ENCODE measurements at places on chromosomes 4 and X. TPM values are rescaled to one million over a fixed set of nuclear protein-coding genes. Genes with fewer than 3 reads are reported as not detected.
A peak's percentile ranks its signal among the peaks of the same experiment; 100 is the strongest.

GRCh38 chr4:101756181-101756580 lies 34.3 kb upstream of the BANK1 start:
- H3K4me3 ChIP-seq = no peak overlapping the region
- H3K4me1 ChIP-seq = no peaks in the 10 kb centered on the region
- no peaks in the 10 kb centered on the region for H3K36me3 ChIP-seq
- H3K27ac ChIP-seq = no peak overlapping the region

DNA sequence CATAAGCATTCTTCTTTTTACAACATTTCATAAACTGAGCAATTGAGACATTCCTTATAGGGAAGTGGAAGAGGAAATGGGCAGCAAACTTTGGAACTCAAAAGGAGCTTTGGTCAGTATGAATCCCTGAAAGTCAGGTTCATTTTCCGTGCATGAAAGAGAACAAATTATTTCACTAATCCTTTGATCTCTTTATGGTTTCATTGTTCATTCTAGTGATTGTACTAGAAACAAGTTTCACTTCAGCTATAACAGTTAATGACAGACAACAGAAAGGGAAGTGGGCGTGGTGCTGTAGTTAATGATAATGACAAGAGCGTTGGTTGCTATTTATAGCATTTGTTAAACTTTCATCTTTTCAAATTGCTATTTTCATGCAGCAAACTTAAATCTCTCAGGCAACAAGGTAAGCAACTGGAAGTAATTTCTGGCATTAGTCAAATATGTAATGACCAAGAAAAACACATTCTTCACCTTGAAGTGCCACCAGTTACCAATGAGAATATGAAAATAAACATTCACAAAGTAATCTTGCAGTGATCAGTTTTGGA lies 98.4 kb downstream of the AREG start:
- peaks cover 13% of the 10 kb centered on the region for H3K27me3 ChIP-seq
- H3K4me1 ChIP-seq = peaks cover 8% of the 10 kb centered on the region
- peak overlapping the region; percentile 79 for H3K27ac ChIP-seq
- H3K36me3 ChIP-seq = no peaks in the 10 kb centered on the region
- no peak for DNase-seq

GRCh38 chrX:51420610-51421009 lies 75.8 kb downstream of the NUDT11 start:
- H3K27ac ChIP-seq = no peak overlapping the region
- no peaks in the 10 kb centered on the region for H3K27me3 ChIP-seq
- peaks cover 2% of the 10 kb centered on the region for H3K4me1 ChIP-seq

GRCh38 chr4:165053645-165054044 lies at the start of gene TRIM75:
Gene TRIM75, plus strand, starts transcription at chr4:165053866. Its CDS starts 5,282 bp downstream, at chr4:165059148.
- H3K4me3 ChIP-seq = no peak within 1 kb of the TSS
- H3K4me1 ChIP-seq = no peaks in the 10 kb centered on the region
- peaks cover 8% of the 10 kb centered on the region for H3K27me3 ChIP-seq
- DNase-seq = no peak
- no peaks in the 10 kb centered on the region for H3K36me3 ChIP-seq

The IL2RG gene
- total RNA-seq = 347 TPM

The PGAM4 gene
- total RNA-seq = not detected

All from T-helper 17 cell (primary cell).